ENCODE measurements at places on chromosomes 3 and 15.

GRCh38 chr3:99903869-99904268 is 86.2 kb downstream of the CMSS1 start:
- DNase-seq, result no peak

- no peak for DNase-seq
Measured at GRCh38 chr15:40764629-40765103, 798 bp downstream of the GCHFR start.

- DNase-seq, result no peak
Measured at GRCh38 chr3:12886106-12886679, 44.8 kb upstream of the RPL32 start.

GRCh38 chr3:197168606-197169005 is 129.8 kb downstream of the DLG1 start:
- DNase-seq, result peak; percentile 35
